ENCODE measurements at places on chromosomes 5 and 9.
A peak's percentile ranks its signal among the peaks of the same experiment; 100 is the strongest.

DNA sequence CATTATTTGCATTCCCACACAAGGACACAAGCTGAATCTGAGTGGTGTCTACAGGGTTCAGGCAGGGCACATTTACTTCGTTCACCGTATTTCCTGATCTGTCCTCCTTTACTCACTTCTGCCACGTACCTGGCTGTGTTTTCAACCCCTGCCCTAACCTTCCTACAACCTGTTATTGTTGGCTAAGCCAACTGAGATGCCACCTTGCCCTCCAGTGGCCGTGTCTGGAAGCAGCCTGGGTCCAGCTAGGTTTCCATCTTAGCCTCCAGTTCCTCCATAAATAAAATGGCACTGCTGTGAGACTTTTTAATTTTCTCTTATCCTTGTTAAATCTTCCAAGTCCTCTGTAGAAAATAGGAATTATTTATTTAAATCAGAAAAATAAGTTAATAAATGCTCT, 64.8 kb downstream of the ATP10B start:
- no peak for DNase-seq

GRCh38 chr9:126117631-126118030, 209.0 kb upstream of the MVB12B start:
- DNase-seq, result no peak

GRCh38 chr9:13911473-13911872, 402.5 kb downstream of the NFIB start:
- DNase-seq, result no peak

DNA sequence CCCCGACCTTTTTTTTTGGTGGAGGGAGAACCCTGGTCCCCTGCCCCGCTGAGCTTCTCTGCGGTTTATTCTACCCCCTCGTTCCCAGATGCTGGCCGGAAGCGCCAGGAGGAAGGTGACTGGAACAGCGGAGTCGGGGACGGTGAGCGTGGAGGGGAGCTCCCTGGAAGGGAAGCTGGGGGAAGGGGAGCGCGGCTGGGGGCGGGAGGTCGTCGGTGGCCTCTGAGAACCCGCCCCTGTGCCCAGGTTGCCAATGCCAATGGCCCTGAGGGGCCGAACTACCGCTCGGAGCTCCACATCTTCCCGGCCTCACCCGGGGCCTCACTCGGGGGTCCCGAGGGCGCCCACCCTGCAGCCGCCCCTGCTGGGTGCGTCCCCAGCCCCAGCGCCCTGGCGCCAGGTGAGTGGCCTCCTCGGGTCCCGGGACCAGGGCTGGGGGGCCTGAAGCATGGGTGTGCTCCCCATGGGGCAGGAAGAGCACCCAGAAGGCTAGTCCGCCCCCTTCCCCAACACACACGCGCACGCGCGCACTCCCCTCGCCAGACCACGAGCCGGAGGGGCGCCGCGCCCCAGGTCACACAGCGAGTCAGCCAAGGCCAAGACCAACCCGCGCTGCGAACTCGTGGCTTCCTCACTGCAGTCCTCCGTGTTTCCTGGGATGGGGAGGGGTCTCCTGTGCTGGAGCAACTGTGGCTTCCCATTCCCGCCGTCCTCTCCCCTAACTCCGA, 10.6 kb downstream of the MYOZ3 start:
- DNase-seq, result peak; percentile 56

DNA sequence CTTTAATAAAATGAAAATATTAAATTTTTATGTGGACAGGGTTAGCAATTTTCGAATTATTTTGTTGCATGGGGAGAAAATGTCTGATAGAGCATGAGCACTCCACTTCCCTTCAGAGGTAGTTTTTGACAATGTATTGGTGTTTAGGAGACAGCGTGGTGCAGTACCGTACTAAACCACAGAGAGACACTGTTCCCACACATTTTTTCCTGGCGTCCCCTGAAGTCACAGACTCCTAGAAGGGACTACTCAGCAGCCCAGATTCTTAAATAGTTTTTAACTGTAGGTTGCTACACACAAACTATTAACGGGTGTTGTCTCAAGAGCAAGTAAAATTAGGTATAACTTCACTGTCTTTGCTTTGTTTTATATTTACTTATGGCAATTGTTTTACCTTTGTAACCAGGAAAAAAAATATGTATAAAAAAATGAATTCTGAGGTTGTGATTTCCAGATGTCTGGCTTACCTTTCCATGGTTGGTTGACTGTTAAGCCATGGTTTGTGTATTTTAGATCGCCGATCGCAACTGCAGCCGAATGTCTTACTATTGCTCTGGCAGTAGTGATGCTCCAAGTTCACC, 171.2 kb downstream of the DOCK8 start:
- peak; percentile 42 for DNase-seq

DNA sequence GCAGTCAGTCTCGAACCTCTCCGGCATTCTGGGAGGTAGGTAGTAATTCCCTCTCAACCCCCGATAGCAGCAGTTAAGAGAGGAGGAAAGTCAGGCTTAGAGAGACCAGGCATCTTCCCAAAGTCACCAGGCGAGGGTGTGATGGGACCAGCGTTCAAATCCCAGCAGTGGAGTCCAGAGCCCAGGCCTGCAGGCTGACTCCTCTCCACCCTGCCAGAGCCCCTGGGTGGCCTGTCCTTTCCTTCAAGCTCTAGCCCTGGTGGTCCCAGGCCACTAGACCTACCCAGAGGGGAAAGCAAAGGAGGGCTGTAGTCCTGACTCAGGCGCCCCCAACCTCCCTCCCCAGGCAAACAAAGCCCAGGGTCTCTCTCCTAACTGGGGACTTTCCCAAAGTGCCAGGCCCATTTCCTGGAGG, 4.2 kb upstream of the NR5A1 start:
- no peak for DNase-seq

GRCh38 chr9:130072515-130073235, 19.0 kb downstream of the GPR107 start:
- DNase-seq, result no peak

DNA sequence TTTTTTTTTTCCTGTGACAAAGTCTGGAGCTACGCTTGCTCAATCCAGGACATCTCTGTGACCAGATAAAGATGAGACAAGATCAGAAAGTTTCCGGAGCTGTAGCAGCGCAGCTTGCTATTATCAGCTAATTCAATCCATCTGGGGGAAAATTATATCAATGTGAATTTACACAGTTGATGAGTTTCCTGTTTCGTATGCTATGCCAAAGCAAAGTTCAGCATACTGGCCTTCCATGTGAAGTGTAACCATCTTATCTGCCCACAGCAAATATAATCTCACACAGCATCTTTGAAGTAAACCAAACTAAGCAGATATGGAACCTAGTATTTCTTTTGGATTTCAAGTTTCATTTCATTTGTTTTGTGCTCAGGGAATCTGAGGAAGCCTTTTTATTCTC, 1767.7 kb downstream of the EFNA5 start:
- DNase-seq, result no peak

DNA sequence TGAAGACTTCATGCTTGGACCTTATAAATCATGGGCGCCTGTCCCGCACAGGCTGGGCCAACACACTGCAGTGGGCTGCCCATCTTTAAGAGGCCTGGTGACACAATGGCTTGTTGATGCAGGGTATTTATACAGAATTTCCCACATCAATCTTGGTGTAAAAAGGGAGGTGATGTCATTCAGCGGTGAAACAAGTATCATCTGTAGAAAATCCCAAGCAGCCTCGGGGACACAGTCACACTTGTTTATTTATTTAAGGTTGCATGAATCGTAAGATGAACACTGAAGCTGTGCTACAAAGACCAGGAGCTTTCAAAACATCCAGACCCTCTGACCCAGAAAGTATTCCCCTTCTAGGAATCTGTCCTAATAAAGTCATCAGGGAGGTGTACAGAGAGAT, 40.5 kb downstream of the SMIM23 start:
- no peak for DNase-seq

- DNase-seq, result no peak
Observed at GRCh38 chr9:37005517-37006140, 28.4 kb downstream of the PAX5 start.

- peak; percentile 2 for DNase-seq
Observed at GRCh38 chr5:2204366-2205184, 321.9 kb upstream of the IRX4 start.

DNA sequence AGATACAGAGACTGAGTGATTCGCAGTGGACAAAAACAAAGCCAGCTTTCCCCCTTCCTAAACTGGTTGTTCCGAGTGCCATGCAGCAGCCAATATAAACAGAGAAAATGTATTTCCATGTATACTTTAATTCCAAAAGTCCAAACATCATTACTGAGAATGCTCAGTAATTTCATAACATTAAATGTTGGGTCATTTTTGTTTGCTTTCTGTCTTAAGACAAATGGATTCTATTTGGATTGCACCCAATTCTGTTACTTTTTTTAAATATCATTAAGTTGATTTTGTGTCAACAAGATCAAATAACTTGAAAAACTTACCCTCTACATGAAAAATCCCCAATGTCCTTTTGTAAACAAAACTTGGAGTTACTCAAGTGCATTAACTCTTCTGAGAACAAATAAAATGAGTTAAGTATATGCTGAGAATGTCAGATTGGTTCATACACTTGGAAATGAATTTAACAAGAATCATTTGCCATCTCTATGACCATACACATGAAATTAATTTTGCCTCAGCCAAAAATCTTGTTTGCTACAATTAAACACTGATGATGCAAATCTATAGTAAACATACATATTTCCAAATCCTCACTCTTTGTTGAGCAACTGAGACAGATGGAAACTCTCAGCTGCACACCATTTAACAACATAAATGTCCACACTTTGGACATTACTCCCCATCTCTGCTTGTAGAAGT, 19.4 kb downstream of the LURAP1L start:
- no peak for DNase-seq

DNA sequence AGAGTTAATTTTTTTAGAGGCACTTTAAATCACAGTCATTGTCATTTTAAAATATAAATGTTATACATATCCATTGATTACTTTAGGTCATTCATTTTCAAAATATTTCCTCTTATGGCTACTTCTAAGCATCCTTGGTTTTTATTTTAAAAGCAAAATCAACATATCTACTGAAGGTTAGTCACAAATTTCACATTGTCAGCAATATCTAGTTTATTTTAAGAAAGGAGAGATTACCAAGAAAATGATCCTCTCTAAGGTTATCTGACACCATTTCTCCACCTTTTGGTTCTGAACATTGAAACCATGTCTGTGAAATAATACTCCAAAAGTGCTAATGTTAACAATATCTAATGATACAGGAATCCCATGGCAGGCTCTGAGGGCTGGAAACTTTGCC, 24.5 kb downstream of the SEMA6A start:
- DNase-seq, result no peak

GRCh38 chr9:107229241-107229741, 53.8 kb upstream of the RAD23B start:
- DNase-seq, result no peak

- DNase-seq, result no peak
Observed at GRCh38 chr9:131420980-131421624, 27.2 kb downstream of the PRRC2B start.

GRCh38 chr9:34566972-34567371, 22.6 kb downstream of the CNTFR start:
- no peak for DNase-seq

GRCh38 chr5:112338681-112339337, 80.3 kb downstream of the EPB41L4A start:
- DNase-seq, result no peak

DNA sequence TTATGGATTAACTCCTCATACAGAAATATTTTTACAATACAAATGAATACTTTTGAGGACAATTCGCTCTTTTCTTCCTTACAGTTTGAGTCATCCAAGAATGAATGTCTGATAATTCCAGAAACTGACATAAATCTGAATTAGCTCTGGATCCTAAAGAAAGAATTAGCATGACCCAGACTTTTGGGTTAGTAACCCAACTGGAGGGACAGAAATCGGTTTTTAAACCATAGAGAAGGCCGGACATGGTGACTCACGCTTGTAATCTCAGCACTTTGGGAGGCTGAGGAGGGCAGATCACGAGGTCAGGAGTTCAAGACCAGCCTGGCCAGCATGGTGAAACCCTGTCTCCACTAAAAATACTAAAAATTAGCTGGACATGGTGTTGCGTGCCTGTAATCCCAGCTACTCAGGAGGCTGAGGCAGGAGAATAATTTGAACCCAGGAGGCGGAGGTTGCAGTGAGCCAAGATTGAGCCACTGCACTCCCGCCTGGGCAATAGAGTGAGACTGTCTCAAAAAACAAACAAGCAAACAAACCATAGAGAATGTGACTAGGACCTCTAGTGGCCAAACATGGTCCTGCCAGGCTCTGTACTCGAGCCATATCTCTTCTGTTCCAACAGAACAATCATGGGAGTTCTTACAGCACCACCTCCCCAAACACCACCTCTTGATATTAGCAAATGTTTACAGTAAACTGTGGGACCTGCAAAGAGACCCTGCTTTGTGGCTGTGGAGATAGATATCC, 44.8 kb downstream of the LURAP1L start:
- DNase-seq, result no peak

DNA sequence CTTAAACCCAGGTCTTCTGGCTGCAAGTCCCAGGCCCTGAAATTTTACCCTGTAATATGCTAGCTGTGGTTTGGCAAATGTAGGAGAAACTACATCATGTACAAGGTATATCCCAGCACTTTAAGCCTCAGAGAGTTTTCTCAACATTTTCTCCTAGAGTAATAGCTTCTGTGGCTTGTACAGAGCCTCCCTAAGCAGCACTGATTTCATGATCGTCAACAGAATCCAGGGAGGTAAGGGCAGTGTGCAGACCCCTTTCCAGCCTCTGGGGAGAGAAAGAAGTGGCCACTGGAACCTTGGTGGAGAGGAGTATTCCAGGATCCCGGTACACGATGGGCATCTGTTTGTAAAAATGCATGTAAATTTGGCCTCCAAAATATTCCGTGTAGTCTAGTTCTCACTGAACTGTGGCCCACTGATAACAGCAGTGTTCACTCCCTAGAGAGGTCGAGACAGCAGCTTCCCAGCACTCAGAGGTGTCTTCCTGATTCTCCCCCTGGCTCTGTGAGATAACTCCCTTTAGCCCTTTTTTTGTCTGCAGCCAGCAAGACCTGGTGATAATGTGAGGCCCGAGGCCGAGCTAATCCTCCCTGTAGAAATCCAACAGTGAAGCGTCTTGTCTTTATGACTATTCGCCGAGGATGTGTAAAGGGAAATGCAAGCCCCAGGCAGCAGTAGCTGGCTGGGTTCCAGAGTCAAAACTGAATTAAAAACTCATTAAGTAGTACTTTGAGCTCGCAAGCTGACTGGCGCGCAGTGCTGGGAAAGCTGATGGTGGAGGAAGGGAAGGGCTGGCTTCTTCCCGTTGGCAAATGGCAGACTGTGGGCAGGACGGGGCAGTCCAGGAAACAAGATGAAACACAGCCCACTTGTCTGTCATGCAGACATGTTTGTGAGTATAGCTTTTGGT, 59.0 kb downstream of the MAP1B start:
- DNase-seq, result peak; percentile 50

- DNase-seq, result no peak
Observed at GRCh38 chr5:111117136-111117535, 25.0 kb downstream of the WDR36 start.

DNA sequence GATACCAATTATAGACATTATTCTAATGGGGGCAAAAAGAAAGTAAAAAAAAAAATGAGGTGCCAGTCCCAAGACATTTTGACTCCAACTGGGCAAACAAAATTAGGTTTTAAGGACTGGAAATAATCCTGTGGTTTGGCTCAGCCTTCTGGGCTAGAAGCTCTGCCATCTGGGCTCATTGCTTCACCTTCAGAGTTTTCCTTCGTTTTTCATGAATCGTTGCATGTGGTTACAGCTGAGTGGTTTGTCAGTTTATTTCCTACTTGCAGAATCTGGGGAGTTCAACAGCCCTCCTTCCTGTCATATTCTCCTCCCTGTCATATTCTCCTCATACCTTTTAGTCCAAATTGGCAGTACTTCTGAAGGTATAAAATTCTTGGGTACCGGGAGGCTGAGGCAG, 12.0 kb downstream of the UGT3A2 start:
- no peak for DNase-seq

- no peak for DNase-seq
Observed at GRCh38 chr9:119509291-119509905, 140.2 kb upstream of the BRINP1 start.
